ENCODE measurements at places on chromosomes 3 and 15.

- no peak for DNase-seq
Observed at GRCh38 chr15:40722934-40723333, 28.0 kb downstream of the RAD51 start.

- no peak for DNase-seq
Observed at GRCh38 chr3:41598402-41599126, 363.3 kb downstream of the ULK4 start.

GRCh38 chr15:65369651-65370050 lies 8.2 kb downstream of the IGDCC3 start:
- DNase-seq, result no peak

DNA sequence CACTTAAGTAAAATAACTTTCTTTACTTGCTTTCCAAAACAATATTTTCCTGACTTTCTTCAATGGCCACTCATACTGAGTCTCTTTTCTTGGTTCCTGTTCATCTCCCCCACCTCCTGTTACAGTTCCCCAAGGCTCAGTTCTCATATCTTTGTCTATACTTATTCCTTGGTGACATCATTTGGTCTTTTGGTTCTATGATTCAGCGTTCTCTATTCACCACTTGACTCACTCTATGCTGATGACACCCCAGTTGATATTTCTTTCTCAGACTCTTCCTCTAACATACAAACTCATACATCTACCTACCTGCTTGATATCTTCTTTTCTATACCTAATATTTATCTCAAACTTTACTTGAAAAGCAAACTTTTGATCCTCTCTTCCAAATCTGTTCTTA lies 85.0 kb upstream of the P3H2 start:
- DNase-seq, result no peak

DNA sequence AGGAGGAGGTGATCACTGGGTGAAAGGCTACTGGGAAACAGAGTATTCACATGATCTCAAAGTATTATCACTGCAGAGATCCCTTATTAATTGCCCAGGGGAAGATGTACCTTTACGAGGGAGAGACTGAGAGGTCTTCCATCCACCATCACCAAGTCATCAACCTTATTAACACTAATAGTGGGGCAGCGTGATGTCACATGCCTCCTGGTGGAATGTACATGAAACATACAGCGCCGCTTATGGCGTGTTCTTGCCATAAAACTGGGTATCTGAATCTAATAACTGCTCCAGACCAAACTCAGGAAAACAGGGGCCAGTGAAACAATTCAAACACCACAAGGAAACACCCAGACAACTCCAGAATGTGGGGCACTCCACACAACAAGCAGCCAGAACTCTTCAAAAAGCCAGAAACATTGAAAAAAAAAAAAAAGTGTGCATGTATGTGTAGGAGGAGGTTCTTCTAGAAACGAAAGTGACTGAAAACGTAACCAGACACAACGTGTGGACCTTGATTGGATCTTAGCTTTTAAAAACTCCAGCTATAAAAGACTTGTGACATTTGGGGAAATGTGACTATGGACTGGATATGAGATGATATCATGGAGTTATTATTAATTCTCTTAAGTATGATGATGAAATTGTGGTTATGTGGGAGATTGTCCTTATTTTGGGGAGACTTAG lies 4.6 kb downstream of the STIMATE start:
- peak; percentile 41 for DNase-seq

GRCh38 chr3:143040261-143040879 lies 39.0 kb downstream of the U2SURP start:
- no peak for DNase-seq

- no peak for DNase-seq
Observed at GRCh38 chr3:129317014-129317771, 38.5 kb downstream of the HMCES start.

GRCh38 chr3:129793319-129793718 lies 100.2 kb downstream of the TMCC1 start:
- DNase-seq, result no peak

GRCh38 chr3:167787440-167787839 lies 51.9 kb downstream of the SERPINI1 start:
- DNase-seq, result no peak

- no peak for DNase-seq
Observed at GRCh38 chr3:30646181-30646876, 39.9 kb downstream of the TGFBR2 start.

GRCh38 chr3:51559411-51559888 lies 20.9 kb downstream of the RAD54L2 start:
- DNase-seq, result no peak

- DNase-seq, result no peak
Observed at GRCh38 chr3:195821403-195822130, 9.8 kb upstream of the MUC4 start.

- no peak for DNase-seq
Observed at GRCh38 chr15:31047437-31047836, 54.1 kb downstream of the TRPM1 start.

- no peak for DNase-seq
Observed at GRCh38 chr15:24394303-24394702, 281.3 kb upstream of the NPAP1 start.

DNA sequence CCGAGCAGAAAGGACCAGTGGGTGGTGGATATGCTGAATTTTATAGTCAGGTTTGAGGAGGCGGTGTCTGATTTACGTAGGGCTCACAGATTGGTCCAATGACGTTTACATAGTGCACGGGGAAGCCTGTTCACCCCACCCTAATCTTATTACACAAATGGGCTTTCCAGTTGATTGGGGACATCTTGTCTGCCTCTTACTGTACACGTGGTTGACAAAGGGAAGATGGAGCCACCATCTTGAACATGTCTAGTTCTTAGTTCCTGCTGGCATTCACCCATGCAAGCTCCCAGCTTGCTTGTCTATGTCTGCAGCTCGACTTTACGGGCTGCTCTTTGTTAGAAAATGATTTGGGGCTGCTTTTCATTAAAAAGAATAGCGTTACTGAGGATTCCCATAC lies 332.0 kb upstream of the SLCO3A1 start:
- DNase-seq, result no peak

DNA sequence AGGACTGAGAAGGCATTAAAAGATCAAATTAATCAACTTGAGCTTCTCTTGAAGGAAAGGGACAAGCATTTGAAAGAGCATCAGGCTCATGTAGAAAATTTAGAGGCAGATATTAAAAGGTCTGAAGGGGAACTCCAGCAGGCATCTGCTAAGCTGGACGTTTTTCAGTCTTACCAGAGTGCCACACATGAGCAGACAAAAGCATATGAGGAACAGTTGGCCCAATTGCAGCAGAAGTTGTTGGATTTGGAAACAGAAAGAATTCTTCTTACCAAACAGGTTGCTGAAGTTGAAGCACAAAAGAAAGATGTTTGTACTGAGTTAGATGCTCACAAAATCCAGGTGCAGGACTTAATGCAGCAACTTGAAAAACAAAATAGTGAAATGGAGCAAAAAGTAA lies 149.7 kb upstream of the LRRFIP2 start:
- DNase-seq, result no peak

DNA sequence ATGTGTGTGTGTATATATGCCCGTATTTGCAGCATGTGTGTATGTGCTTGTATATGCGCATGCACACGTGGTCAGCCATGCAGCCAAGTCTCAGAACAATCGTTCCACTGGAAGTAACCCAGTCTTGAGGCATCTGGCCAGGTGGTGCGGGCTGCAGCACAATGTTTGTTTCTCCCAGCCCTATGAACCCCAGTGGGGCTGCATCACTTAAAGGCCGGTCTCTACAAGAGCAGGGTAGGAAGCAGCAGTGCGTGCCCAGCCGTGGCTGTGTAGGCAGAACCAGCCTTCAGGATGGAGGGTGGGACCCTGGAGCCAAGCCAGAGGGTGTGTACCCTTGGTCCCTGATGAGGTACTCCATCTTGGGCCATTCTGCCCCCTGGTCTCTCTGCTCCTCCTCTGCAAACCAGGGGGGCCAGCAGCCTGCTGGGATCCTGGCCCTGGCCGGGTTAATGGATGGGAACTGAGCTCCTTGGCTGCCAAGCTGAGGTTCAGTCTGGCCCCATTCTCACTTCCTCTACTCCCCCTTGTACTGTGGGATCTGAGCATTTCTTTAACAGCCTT lies 11.8 kb downstream of the KLF13 start:
- DNase-seq, result no peak

GRCh38 chr15:31869686-31870307 lies 160.5 kb upstream of the CHRNA7 start:
- DNase-seq, result no peak

- DNase-seq, result no peak
Observed at GRCh38 chr3:124395584-124396338, 334.5 kb upstream of the UMPS start.

GRCh38 chr3:130926504-130926903 lies 32.6 kb downstream of the ATP2C1 start:
- no peak for DNase-seq

DNA sequence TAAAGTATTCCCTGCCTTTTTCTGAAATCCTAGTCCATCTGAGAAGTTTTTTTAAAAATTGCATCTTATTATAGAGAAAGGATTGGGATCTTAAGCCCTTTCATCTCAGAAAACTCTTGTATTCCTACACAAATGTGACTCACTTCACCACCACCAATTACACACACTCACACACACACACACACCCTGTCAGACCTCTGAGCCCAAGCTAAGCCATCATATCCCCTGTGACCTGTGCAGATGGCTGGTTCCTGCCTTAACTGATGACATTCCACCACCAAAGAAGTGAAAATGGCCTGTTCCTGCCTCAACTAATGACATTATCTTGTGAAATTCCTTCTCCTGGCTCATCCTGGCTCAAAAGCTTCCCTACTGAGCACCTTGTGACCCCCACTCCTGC lies 1181.9 kb downstream of the ROBO2 start:
- DNase-seq, result no peak

DNA sequence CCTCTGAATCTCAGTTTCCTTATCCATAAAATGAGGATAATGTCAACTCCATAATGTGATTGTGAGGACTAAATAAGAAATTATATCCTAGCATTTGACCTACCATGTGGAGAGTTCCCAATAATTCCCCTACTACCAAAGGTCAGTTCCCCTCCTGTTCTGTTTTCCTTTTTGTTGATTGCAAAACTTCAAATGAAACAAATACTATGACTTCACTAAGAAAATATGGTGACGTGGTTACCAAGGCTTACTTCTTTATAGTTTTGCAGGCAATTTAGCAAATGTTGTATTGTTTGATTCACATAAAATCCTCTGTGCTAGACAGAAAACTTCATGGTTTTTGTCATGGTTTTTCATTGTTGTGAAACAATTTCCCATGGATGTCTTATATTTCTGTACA lies 153.8 kb upstream of the RORA start:
- DNase-seq, result no peak

DNA sequence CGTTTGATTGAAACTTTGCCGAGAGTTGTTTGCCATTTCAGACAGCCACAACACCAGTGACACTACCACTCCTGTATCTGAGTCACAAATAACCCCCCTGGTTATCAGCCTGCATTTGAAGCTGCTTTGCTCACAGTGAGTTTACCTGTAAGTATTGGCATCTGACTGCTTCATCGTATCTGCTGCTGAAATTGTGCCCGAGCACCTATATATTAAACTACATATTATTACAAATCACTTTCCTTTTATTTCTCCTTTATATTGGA lies 39.2 kb upstream of the SPSB4 start:
- no peak for DNase-seq

- no peak for DNase-seq
Observed at GRCh38 chr3:159458010-159458409, 530.6 kb upstream of the IL12A start.

DNA sequence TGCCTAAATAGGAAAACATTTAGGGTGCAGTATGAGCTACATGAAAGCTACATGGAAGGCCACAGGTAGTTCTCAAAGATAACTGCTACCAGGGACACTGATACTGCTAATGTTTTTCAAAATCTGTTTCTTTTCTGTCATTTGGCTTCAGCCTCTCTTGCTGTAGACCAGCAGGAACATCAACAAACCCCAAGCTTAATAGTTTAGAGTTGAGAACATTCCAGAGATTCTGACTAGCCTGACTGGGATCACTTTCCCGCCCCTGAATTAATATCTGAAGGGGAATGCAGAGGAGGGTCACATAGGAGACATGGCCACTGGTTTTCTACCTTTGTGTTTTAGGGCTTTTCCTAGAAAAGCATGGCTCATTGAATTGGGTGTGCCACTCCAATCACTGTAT lies 16.9 kb upstream of the C3orf38 start:
- DNase-seq, result no peak

GRCh38 chr3:13214847-13215472 lies 141.7 kb upstream of the IQSEC1 start:
- no peak for DNase-seq

GRCh38 chr3:188581365-188581764 lies 427.4 kb downstream of the LPP start:
- no peak for DNase-seq

GRCh38 chr15:49622561-49622960 lies 1.7 kb downstream of the DTWD1 start:
- DNase-seq, result no peak

- no peak for DNase-seq
Observed at GRCh38 chr3:106457281-106458180, 588.7 kb upstream of the CBLB start.

GRCh38 chr15:35455201-35455600 lies 90.8 kb downstream of the DPH6 start:
- no peak for DNase-seq

DNA sequence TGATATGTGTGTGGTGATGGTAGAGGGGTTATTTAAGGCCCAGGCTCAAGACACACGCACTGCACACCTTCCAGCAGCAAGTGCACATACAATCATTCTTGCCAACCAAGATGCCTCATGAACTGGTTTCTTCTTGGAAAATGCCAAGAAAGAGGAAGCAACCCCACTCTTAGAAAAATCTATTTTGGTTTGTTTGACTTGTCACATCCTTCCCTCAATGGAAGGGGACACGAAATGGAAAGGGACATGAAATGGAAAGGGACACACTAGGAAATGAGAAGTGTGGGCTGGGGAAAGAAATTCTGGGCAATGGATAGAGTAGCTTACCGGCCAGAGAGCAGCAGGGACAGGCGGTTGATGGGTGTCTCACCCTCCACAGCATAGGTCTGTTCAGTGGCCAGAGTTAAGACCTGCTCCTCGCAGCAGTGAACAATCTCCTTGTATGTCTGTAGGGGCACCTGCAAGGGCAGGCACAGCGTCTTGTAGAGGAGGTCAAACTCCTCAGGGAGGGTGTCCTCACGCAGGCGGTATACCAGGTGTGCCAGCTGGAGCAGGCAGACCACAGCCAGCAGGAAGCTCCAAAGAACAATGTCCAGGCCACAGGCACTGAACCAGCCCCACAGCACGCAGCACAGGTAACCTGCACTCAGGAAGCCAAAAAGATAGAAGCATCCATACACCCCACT lies 640 bp downstream of the POPDC2 start:
- no peak for DNase-seq

DNA sequence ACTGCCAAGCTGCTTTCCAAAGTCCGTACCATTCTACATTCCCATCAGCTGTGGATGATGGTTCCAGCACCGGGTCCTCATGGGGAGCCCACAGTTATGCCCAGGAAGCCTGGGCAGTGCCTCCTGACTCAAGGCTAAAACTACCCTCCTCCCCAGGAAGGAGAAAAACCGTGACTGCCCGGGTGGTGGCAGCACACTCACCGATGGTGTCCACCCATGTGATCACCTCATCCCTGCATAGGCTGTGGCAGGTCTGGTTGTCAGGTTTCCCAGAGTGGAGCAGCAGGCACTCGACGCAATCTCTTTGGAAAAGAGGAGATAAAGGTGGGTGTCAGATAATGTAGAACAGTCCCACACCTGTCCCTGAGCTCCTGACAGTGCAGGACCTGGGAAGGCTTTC lies 38.6 kb downstream of the UMPS start:
- no peak for DNase-seq

- DNase-seq, result no peak
Observed at GRCh38 chr15:100786901-100787566, 92.6 kb upstream of the ALDH1A3 start.

All from CD4-positive, alpha-beta T cell treated with Interleukin-6 for 4 hours (primary cell).